ENCODE measurements at places on chromosomes 7 and 10.

DNA sequence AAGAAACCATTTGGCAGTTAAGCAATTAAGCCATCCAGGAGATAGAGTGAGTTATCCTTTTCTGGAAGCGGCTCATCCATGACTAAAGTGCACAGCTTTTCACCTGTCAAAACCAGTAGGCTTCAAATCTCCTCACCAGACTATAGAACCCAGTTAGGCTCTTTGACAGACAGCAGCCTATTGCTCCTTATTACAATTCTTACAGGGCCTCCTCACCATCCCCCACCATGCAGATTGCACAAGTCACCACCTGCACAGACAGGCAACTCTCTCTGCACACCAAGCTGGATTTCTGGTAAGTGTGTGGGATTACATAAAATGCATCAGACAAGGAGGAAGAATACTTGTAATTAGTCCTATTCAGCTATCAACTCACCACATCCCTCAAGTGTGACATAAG, 301.6 kb downstream of the SNX13 start:
- DNase-seq, result no peak

GRCh38 chr7:155660758-155661093, 16.3 kb downstream of the RBM33 start:
- DNase-seq, result no peak

GRCh38 chr7:7131273-7131672, 51.1 kb upstream of the C1GALT1 start:
- no peak for DNase-seq

DNA sequence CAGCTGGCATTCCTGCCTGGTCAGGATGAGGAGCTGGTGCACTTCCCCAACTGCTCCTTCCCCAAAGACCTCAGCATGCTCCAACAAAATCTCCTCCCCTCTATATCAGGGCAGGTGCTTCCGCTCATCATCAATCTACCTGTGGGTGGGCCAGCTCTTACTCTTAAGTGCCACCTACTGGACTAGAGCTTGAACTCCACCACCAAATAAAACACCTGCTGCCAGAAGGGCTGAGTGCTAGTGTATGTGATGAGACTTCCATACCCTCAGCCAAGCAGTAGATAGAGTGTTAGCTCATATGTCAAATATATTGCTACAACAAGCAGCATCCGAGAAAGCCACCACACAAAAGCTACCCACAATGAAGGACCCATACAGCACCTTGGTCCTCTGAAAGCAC, 264.3 kb downstream of the RNLS start:
- DNase-seq, result no peak

GRCh38 chr10:119957451-119957850, 64.9 kb downstream of the SEC23IP start:
- DNase-seq, result no peak

GRCh38 chr7:152479595-152479994, 43.8 kb upstream of the KMT2C start:
- DNase-seq, result no peak

- peak; percentile 54 for DNase-seq
Observed at GRCh38 chr7:2099048-2099957, 133.4 kb downstream of the MAD1L1 start.

GRCh38 chr7:98841179-98841997, 28.4 kb downstream of the TMEM130 start:
- peak; percentile 86 for DNase-seq

GRCh38 chr10:88886557-88886956, 6.5 kb downstream of the STAMBPL1 start:
- no peak for DNase-seq

- no peak for DNase-seq
Observed at GRCh38 chr7:132004529-132004928, 448.1 kb upstream of the PODXL start.

DNA sequence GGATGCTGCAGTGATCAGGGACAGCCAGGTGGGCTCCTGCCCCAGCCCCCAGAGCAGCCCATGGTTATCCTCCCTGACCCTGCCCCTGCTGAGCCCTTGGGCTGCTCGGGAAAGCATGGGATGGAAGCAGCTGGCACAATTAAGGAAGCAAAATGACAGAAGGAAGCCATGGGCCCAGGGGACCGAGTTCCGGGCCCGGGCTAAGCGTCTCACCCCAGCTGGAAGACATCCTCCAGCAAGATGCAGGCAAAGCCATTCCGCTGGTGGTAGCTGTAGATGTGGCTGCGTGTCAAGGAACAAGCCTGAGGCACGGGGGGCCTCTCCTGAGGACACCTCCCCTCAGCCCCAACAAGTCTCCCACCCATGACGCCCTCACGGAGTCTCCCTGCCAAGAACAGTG, 1.1 kb downstream of the ATG9B start:
- DNase-seq, result no peak

DNA sequence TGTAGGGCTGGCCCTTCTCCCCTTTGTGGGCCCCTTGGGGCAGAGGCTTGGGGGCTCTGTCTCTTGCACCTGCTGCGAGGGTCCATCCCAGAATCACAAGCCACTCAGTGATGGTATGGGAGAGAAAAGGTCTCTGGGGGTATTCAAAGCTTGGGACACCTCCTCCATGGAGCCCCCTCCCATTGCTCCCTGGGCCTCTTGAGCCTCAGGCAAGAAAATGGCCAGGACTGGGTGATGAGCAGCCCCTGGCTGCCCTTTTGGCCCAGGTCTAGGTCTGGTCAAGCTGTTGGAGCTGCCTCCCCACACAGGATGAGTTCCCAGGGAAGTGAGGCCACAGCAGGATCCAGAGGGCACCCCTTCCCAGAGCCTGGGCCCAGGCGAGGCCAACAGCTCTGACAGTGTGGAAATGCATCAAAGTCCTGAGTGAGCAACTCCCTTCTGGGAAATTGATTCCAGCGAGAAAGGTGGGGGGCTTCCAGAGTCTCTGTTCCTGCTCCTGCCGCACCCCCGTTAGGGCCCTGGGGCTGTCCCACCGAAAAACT, 3.4 kb upstream of the MYL7 start:
- no peak for DNase-seq
